ENCODE measurements at places on chromosomes 11 and 22.

DNA sequence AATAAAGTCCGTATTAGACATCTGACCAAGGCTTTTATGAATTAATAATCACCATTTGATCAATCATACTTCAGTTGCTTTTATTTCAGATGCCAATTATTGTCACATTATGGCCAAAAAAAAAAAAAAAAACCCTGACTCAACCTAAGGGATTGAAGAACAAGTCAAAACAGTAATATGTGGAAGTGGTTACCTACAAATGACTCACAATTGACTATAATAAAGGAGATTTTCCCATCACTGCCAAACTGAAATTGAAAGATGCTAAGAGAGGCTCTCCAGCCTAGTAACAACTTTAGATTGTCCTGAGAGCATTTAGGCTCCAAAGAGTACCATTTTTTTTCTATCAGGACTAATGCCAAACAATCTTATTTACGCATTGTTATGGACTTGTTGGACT lies 35.2 kb downstream of the SOX6 start:
- no peak for DNase-seq

DNA sequence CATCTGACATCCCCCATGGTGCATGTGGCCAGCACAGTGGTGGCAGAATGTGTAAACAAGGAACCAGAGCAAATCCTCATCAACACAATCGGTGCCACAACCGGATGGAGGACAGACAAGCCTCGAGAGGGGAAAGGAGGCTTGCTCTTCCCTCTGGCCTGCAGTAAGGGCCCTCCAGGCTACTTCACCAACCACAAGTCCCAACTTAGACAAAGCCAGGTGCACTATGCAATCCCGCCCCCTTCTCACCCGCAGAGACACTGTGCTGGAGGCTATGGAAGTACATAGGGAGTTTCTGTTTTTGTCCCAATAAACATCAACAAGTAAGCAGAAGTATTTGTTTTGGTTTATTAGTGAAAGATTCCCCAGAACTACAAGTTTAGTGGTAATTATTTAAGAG lies 54.3 kb downstream of the SPATA19 start:
- DNase-seq: peak; percentile 26

DNA sequence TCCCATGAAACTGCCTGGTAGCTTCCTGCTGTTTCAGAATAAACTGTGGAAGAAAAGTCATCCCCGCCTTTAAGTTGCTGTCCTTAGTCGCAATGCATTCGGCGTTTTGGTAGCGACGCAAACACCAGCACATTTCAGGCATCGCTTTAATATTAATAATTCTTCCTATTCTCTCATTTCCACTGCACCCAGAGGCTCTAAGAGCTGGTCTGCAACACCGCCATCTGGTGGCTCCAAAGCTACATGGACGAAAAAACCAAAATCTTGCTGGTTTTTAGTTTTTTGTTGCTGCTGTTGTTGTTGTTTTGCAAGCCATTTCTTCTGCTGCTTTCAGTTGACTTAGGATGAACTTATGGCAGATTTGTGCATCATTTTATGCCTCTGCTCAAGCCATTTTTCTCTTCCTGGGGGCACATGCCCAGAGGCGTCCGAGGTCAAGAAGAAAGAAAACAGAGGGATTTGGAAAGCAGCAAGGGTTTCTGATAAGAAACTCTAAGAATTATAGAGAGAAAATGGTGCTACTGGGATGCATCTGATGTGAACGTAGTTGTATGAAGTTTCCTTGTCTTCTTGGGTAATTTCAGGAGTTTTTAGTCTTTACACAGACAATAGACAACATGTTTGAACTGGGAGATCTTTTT lies 345.4 kb upstream of the KIRREL3 start:
- peak; percentile 15 for DNase-seq

DNA sequence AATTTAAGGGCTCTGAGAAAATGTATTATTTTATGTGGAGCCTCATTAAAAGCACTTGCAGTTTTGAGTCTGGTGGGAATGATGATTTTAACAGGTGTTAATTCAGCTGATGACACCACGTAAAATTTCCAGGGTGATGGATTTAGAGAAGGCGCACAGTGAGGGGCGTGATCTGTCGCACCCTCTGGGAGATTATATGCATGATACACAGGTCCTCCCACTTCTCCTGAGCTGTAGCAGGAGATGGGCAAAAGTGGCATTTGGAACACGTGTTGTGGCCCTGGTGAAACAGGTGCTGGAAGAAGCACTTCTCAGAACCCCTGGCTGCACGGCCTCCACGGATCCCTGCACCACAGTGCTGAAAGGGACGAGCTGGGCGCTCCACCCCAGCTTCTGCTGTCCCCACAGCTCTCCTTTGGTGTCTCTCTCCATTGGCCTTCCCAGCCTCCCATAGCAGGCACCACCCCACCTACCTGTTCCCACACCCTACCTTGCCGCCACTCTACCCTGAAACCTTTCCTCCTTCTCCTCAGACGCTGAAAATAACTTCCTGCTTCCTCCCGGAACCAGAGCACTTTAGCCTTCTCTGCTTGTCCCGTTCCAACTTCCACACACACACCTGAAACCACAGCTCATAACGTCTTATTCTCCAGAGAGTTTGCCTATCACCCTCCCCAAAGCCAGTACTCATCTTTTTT lies 6.9 kb upstream of the SORL1 start:
- DNase-seq: no peak

- no peak for DNase-seq
These were observed 171.4 kb upstream of the CTSC start for GRCh38 chr11:88508759-88509581.

DNA sequence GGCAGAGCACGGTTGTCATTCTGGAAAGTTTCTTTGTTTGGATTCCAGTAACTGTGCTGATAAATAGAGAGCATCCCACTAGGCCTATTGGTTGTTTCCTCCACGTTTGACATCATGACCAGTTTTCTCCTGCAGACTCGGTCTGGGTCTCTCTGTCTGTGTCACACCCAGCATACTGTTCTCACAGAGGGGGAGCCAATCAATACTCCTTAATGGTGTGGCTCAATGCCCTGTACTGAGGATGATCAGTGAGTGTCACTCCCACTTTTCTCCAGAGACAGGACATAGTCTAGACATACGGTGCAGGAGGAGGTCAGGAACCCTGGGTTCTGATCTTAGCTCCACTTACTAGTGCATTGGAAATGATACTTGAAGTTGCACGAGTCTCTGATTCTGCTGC lies 88.2 kb upstream of the BLID start:
- no peak for DNase-seq

- peak; percentile 21 for DNase-seq
These were observed 78.4 kb upstream of the DBX1 start for GRCh38 chr11:20238712-20239111.

- no peak for DNase-seq
These were observed 12.8 kb upstream of the ST14 start for GRCh38 chr11:130146796-130147195.

DNA sequence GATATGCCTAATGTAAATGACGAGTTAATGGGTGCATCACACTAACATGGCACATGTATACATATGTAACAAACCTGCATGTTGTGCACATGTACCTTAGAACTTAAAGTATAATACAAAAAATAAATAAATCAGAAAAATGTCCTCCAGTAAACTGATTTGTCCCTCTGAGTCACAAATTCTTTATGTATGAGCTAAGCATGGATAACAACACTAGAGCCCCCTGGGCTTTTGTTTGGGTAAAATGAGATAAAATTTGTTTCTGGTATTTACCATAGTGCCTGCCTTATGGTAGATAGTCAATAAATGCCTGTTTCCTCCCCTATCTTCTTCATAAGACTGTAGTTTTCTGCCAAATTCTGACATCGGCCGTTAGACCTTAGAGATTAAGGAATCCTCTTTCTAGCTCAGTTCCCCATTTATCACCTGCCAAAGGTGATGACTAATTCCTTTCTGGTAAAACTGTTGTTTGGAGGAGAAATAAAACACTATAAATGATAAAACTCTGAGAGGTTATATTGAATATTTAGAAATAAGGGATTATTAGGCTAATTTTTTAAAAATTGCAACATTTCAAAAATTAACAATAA lies 43.6 kb upstream of the LUZP2 start:
- DNase-seq: no peak

GRCh38 chr11:93694557-93694956 lies 33.1 kb downstream of the CEP295 start:
- no peak for DNase-seq

- no peak for DNase-seq
These were observed 24.7 kb upstream of the AKIP1 start for GRCh38 chr11:8886322-8886721.

- no peak for DNase-seq
These were observed 13.6 kb upstream of the EED start for GRCh38 chr11:86230921-86231434.

DNA sequence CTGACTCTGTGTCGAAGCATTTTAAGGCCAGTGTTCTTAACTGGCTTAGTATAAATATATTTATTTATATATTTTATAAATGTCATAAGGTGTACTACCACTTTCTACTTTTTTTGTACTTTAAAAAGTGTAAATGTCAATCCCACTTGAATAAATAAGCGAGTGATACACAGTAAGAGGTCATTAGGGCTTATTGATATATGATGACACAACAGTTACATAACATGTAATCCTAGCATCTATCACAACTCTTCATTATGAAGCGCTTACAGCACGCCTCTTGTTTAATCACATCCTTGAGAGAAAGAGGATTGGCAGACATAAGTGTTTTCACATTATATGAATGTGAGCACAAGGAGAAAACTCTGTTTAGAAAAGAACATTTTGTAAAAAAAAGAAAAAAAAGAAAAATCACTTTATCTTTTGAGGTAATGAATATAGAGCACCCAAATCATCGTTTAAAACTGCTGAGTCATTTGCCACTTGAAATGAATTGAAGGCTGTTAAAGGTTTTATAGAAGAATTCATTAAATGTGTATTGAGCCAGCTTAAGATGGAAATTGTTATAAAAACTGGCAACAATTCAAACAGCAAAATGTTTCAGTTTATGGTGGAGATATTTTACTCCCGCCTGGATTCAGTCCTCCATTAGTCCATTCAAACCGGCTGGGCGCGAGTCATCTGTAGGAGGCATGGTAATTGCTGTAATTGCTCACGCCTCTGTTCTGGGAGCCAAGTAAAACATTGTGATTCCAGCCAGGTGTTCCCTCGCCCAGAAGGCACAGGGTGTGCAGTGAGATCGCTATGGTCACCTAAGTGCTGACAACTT lies 627.3 kb upstream of the KIRREL3 start:
- DNase-seq: peak; percentile 91

GRCh38 chr11:61332281-61332796 lies 566 bp downstream of the DDB1 start:
- DNase-seq: no peak

DNA sequence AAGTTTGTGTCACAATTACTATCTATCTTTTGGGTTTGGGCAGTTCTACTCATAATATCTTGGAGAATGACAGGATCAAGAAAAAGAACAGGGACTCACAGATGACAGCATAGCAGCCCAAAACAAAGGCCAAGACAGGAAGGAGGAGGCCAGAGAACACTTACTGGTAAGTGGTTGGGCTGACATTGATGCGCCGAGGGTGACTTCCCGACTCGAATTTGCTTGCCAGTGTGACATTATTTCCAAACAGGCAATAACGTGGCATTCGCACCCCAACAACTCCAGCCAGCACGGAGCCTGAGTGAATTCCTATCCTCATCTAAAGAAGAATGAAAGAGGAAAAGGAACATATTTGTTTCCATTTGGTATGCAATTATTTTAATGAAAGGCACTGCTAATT lies 309.9 kb downstream of the GUCY1A2 start:
- no peak for DNase-seq

- no peak for DNase-seq
These were observed 645 bp downstream of the RTCB start for GRCh38 chr22:32411402-32411801.

Measured in DMS79 treated with DMSO at 0.1 percent for 48 hours (cell line).